RWPE2 (cell line): ENCODE measurements at places on chromosomes 13 and 19.

- DNase-seq = no peak
Measured at GRCh38 chr13:79360095-79360494, 46.0 kb downstream of the RBM26 start.

- DNase-seq = no peak
Measured at GRCh38 chr13:29361716-29362115, 233.8 kb downstream of the SLC7A1 start.

GRCh38 chr19:12782424-12783290 is 7.3 kb upstream of the HOOK2 start:
- DNase-seq = no peak

DNA sequence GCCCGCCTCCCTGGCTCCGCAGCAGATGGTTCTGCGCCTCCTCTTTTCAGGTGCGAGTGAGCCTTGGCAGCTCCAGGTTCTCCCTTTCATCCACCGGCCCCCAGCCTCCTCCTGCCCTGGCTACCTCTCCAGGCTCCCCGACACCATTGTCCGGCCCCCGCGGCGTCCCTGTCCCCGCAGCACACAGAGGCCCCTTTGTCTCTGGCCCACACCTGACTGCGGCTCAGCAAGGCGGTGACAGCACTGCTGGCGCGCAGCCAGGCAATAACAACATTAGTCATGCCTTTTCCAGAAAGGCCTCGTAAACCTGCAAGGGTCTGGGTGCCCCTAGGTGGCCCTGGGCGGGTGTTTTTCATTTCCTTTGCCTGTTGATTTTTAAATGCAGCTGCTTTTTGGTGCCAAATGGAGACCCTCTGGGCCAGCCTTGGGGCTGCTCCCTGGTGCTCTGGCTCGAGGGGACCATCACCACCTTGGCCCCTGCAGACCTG is 73.2 kb upstream of the MEDAG start:
- DNase-seq = peak; percentile 87

DNA sequence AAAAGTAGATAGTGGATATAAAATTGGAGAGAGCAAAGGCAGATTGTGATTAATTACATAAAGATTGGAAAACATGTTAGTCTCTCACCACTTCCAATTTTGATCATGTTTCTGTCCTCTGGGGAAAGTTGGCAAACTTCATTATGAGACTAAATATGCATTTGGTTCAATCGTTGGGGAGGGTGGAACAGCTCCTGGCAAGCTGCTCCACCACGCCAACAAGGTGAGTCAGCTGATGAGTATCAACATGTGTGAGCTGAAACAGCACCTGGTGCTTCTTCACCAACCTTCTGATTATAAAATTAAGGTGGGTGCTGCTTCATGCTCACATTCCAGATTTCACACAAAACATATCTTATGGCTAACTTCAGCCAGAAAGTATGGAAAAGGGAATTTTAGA is 1784.6 kb downstream of the SLITRK5 start:
- DNase-seq = peak; percentile 80

DNA sequence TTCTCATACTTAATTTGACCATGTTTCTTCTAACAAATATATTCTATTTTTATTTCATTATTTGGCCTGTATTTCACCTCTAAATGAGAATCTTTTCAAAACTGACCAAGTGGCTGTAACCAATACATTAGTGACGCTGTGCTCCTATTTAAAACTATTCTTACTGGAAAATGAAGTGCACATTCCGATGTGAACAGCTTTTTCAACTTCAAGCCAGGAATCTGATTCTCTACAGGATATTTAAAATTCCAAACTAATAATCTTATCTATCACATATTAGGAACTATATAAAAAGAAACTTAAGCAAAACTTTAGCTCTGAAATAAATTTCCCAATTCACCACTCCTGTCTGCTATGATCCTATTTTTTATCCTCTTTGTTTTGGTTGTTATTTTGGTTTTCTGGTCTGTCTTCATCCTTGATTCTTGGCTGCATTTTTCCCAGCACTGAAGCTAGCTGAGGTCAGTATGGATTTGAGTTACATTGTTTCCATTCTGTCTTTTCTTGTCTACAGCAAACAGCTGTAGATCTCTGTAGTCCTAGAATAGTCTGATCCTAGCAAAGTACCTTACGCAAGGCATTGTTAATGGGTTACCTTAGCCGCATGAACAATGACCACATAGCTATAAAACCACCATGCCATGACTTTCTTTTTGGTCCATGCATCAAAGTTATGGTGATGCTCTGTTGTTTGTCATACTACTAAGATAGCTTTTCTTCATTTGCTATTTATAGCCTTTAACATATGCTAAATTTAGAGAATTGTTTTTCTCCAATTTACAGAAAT is 748.6 kb upstream of the SPRY2 start:
- no peak for DNase-seq

DNA sequence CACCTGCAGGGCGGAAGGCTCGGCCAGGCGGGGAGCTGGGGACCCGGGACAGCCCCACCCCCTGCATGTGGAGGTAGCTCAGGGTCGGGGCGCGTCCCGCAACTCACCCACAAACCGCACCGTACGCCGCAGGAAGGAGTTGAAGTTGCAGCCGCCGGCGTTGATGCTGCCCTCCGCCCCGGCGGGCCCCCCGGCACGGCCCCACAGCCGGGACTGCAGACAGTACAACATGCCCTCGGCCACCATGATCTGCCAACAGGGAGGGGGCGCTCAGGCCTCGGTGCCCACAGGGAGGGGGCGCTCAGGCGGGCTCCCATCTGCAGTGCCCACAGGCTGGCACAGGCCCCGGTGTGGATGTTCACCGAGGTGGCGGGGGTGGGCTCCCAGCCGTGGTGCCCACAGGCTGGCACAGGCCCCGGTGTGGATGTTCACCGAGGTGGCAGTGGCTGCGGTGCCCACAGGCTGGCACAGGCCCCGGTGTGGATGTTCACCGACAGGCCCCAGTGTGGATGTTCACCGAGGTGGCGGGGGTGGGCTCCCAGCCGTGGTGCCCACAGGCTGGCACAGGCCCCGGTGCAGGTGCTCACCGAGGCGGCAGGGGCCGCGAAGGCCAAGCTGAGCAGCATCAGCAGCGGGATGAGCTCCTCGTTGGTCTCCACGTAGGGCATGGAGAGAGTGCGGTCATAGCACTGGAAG is 6.5 kb downstream of the PLPPR3 start:
- no peak for DNase-seq

DNA sequence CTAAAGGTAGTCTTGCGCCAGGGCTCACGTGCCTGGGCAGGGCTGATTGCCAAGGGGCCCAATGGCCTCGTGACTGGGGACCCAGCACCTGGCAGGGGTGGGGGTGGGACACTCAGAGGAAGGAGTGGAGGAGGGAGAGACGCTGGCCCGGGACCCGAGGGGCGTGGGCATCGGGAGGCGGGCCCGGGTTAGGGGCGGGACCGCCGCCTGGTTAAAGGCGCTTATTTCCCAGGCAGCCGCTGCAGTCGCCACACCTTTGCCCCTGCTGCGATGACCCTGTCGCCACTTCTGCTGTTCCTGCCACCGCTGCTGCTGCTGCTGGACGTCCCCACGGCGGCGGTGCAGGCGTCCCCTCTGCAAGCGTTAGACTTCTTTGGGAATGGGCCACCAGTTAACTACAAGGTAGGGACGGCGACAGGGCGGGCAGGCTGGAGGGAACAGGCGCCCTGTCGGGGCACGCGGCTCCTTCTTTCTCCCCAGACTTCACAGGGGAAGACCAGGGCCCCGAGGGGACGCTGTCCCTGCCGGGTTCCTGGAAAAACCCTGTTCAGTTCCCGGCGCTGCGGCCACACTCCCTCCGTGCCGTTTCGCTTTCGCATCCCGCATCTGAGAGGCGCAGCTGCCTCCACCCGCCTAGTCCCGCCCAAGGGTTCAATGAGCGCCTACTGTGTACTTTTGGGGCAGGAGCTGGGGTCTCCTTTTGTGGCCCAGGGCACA is at the start of gene IFI30:
TSS of gene IFI30 (plus strand) at position 242 of the 717 bp plus-strand sequence. CDS start at position 271, 29 bp downstream.
- no peak for DNase-seq

- no peak for DNase-seq
Measured at GRCh38 chr19:979318-979741, 4.8 kb upstream of the WDR18 start.

DNA sequence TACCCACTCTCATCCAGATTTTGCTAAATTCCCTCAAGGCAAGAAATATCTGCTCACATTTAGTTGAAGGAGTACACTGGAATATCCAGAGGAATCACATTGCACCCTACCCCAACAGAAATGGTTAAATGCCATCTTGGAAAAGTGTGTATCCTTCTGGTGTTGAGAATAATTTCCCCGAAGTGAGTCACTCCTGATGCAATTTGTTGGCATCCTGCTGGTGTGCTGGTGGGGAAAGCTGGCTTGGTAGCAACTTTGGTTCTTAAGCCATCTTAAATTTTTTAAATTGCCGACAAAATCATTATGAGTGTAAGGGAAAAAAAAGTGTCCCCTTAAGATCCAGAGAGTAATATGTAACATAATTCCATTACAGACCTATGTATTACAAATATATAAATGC is 337.3 kb upstream of the DACH1 start:
- DNase-seq = no peak

DNA sequence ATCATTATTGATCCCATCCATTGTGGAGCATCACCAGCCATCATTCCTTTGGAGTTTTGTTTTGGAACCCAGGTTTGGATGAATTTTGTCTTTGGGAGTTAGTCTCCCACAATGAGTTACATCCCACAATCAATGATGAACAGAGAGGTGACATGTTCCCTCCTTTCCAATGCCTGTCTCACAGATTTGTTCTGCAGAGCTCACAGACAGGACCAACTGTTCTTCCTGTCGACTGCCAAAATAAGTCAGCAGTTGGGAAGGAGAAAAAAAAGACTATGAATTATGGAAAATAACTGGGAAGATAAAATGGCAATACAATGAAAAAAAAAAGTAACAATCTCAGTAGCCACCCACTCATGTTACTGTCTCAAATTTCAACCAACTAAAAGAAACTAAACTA is 489.1 kb downstream of the MYO16 start:
- no peak for DNase-seq

- no peak for DNase-seq
Measured at GRCh38 chr13:61294467-61295191, 121.0 kb downstream of the PCDH20 start.

DNA sequence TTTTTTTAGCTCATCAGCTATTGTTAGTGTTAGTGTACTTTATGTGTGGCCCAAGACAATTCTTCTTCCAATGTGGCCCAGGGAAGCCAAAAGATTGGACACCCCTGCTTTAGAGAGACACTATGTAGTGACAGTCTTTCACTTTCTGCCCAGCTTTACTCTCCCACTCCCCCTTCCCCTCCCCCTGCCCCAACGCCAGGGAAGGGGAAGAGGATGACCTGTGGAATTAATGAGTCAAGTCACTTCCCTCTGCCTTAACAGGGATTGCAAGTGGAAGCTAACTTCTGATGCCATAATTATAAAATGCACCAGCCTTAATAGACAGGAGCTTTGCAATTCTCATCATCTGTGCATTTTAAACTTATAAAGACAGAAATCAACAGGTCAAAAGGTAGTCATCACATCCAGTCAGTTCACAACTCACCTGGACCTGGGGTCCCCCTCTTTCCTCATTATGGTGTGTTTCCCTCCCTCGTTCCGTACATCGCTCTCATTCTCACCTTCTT is 1.6 kb downstream of the ZNF415 start:
- no peak for DNase-seq

DNA sequence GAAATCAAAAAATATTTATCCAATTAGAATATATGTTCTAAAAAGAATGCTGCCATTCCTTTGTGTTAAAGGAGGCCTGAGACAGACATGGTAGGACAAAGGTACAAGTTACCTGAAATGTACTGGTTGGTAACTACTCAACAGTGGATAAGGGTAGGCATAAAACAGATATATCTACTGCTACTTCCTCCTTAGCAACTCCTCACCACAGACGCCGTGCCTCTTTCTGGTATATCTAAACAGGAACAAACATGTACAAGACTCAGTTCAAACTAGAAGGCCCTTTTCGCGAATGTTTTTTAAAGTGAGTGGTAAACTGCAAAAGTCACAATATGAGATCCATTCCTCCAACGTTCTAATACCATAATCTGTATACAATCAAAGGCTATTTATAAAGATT is 86.9 kb downstream of the TBC1D4 start:
- no peak for DNase-seq

GRCh38 chr13:23898101-23898500 is 799 bp upstream of the C1QTNF9B start:
- DNase-seq = no peak

GRCh38 chr13:49063011-49063410 is 87.3 kb downstream of the FNDC3A start:
- DNase-seq = no peak
